Right hindlimb (tissue), 1 donor: ENCODE measurements at places on chromosomes 5 and 9.

- no peak for DNase-seq
Observed at GRCh38 chr5:173330338-173331206, 2.4 kb upstream of the STC2 start.

DNA sequence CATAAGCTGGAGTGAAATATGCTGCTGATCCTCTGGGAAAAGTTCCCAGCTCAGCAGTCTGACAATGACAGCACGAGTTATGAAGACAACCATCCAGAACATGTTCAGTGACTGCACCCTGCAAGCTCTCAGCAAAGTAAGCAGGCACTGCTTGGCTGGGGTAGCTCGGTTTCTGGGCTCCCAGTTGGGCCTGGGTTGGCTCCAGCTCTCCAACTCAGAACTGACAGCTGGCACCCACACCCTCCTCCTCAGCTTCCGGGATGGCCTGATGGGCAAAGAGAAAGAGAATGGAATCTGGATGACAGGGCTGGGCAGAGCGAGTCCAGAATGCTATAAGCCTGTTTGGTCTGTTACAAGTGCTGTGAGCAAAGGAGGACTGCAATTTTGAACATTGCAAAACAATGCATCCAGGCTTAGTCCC lies 185.0 kb downstream of the CSNK1G3 start:
- peak; percentile 68 for DNase-seq

- DNase-seq: no peak
Observed at GRCh38 chr5:9658706-9659105, 28.6 kb upstream of the TAS2R1 start.

GRCh38 chr5:36457511-36458270 lies 148.7 kb upstream of the SLC1A3 start:
- DNase-seq: no peak

DNA sequence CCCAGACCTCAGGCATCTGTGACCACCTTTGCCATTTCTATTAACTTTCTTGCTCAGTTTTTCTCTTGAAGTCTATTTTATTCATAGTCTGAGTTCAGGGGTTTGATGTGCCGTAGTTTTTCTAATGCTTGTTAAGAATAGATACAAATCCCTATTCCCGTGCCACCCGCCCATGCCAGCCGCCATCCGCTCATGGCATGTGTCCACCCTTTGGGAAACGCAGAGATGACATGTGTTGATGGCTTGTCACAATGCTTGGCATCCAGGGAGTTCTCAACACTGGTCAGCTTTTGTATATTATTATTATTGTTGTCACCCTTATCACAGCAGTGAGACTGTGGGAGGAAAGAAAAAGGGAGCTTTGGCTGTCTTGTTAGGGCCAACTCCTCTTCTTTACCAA lies 17.3 kb upstream of the ANGPTL2 start:
- DNase-seq: peak; percentile 11

- no peak for DNase-seq
Observed at GRCh38 chr9:84780385-84780784, 110.9 kb downstream of the NTRK2 start.

GRCh38 chr5:125148076-125148475 lies 401.6 kb upstream of the ZNF608 start:
- no peak for DNase-seq

DNA sequence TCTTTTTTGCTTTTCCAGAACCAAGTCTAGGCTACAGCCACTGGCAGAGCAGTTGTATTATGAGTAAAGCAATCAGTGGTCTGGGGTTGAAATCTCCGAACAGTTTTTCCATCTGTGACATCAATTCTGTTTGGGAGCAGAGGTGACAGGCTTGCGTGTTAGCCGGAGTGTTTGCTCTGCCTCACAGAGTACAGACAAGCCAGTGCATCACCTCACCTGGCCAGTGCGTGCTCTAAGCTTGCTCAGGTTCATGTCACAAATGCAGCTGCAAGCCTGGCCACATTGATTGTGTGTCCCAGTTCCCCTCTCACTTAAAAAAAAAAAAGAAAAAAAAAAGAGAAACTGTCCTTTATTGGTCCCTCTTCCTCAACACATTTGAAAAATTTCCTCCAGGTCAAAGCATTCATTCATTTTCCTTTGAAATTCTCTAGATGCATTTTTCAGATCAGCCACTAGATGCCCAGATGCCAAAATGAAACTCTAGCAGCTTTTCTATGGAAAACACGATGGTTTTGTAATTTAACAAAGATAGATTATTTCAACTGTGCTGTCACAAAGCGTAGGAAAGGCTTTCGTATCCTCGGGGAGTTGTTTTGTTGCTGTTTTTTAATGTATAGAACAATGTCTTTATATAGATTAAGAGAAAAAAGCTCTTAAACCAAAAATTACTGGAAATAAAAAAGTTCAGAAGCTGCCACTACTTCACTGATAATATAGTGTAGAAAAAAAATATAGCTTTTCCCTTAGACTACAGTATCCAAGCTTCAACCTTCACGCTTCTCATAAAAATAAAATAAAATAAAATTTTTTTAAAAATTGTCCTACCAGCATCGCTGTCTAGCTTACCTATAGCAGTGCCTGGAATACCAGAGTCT lies 585.5 kb downstream of the TLE1 start:
- DNase-seq: no peak

- no peak for DNase-seq
Observed at GRCh38 chr5:104821606-104822005, 1259.0 kb upstream of the NUDT12 start.

GRCh38 chr5:55495216-55495615 lies 39.5 kb downstream of the PLPP1 start:
- DNase-seq: no peak

GRCh38 chr5:14025569-14026286 lies 81.2 kb upstream of the DNAH5 start:
- no peak for DNase-seq

DNA sequence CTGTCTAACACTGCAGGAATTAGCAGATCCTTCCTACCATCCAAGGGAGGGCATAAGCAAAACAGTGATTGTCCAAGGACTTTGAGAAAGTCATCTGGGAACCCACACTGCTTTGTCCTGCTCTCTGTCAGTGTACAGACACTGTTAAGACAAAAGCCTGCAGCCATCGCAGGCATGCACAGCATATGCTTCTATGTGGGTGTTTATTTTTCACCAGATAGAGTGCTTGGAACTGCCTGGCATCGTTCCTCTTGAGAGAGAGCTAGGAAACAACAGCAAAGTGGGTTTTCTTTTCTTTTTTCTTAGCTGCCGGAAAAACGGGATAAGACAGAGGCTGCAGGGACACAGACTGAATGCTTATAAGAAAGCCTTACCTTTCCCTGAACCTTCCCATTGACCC lies 212.3 kb downstream of the ICE1 start:
- DNase-seq: no peak

DNA sequence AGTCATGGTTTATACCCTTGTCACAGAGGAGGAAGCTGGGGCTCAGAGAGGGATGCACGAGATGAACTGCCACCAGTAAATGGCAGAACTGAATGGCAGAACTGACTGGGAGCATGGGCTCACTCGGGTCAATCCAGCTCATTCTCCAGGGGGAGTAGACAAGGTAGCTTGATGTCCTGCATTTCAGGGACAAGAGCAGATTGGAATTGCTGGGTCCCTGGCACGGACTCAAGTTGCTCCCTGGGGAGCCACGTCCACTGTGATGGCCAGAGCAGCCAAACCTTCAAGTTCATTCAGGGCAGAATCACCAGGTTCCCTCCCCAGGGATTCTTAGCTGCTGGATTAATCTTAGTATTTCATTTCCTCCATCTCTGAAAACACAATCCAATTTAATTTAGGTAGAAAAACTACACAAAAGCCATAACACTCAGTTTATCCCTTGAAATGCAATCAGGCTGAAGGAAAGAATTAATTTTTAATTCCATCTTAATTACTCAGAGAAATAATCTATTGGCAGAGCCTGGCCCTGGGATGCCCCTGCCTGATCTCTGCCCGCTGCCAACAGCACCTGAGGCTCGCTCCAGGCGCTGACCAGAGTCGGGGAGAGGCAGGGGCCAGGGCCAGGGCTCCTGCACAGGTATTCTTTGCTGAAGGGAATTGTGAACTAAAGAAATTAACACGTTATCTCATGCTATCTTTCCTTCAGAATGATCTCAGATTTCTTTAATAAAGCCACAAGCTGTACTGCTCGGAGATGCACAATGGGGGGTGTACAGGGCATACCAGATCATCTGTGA lies 42.0 kb upstream of the UNC5A start:
- no peak for DNase-seq

DNA sequence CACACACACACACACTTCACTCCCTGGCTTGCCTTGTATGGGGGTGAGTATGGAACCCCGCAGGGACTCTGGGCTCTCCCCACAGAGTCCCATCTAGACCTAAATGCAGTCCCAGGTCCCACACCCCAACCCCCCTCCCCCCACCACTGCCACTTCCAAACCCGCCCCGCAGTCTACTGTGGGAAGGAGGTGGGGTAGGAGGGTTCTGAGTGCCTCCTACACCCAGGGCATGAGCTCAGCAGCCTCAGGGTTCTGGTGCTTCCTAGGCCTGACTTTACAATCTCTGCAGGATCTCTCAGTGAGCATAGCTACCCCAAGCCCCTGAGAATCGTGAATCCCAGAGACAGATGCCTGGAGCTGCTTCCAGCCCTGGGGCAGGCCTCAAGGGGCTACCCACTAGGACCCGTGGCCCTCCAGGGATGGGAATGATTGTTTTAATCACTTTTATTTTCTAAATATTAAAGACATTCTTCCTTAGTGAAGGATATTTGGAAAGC lies 1.5 kb upstream of the NACC2 start:
- no peak for DNase-seq

- DNase-seq: no peak
Observed at GRCh38 chr5:119397518-119398380, 41.9 kb downstream of the TNFAIP8 start.

DNA sequence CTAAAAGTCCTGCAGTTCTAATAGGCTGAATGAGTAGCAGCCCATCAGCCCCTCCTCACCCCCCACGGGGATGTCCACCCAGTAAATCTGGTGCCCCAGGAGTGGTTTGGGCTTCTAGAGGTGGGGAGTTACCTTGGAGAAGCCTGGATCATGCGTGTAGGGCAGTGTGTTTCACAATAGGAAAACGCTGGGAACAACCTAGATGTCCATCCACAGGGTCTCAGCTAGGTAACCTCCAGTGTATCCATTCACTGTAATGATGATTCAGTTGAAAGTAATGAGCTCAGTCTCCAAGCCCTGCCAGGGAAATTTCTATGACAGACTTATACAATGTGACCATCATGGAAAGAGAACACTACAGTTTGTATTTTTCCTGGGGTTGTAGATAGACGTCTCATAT lies 51.8 kb downstream of the NDST1 start:
- no peak for DNase-seq

- DNase-seq: no peak
Observed at GRCh38 chr5:158283397-158283796, 424.5 kb upstream of the CLINT1 start.

DNA sequence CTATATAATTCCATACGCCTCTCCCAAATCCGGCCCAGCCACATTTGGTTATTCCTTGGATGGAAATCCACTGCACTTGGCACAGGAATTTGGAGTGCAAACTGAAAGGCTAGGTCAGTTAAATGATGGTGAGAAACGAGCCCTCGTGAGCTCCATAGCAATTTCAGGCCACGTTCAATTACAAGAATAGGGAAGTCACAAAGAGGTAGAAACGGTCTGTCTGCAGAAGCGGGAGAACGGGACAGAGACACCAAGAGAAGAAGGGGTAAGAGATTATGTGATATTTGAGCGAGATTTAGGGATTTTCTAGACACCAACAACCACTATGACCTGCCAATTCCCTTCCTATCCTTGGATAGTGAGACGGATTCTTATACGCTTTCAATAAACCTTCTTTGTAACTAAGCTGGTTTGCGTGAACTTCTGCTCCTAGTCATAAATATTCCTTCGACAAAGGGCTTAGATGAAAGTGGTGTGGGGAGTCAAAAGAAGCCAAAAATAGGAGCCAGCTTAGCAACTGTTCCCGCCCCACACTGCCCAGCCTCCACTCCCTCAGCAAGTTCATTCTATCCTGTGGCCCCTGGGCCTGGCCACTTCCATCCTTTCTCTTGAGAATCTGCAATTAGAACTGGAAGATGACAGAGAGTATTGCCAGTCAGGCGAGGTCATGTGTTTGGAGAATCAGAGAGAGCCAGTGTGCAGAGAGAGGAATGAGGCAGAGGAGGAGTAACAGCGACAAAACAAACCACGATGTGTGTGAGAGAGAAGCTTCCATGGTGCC lies 118.4 kb downstream of the ZNF608 start:
- DNase-seq: peak; percentile 37

DNA sequence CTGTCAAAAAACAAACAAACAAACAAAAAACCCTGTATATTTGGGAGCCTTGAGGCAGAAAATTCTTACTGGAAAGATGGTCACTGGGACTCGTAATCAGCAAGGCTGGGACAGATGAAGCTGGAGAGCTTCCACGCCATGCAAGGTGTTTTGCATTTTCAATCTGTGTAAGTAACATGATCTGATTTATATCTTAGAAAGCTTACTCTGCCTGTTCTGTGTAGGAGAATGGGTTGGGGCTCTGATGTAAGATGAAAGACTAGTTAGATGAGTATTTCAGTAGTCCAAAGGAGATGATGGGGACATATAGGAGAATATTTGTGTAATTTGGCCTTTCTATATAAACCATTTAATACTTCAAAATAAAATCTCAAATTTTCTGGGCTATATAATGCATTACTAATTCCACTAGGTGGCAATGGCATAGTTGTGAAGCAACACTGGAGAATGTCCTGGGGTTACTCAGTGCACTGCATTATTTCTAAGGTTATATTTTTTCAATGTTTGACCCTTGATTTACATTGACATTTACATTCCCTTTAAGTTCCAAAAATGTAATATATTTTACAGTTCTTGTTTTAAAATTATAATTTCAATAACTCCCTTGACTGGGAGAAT lies 21.9 kb upstream of the FSD1L start:
- no peak for DNase-seq

GRCh38 chr9:133116346-133117231 lies 4.5 kb downstream of the RALGDS start:
- peak; percentile 15 for DNase-seq

- no peak for DNase-seq
Observed at GRCh38 chr5:1786621-1787471, 12.8 kb downstream of the MRPL36 start.

- DNase-seq: no peak
Observed at GRCh38 chr5:110544603-110545002, 181.9 kb downstream of the TMEM232 start.

DNA sequence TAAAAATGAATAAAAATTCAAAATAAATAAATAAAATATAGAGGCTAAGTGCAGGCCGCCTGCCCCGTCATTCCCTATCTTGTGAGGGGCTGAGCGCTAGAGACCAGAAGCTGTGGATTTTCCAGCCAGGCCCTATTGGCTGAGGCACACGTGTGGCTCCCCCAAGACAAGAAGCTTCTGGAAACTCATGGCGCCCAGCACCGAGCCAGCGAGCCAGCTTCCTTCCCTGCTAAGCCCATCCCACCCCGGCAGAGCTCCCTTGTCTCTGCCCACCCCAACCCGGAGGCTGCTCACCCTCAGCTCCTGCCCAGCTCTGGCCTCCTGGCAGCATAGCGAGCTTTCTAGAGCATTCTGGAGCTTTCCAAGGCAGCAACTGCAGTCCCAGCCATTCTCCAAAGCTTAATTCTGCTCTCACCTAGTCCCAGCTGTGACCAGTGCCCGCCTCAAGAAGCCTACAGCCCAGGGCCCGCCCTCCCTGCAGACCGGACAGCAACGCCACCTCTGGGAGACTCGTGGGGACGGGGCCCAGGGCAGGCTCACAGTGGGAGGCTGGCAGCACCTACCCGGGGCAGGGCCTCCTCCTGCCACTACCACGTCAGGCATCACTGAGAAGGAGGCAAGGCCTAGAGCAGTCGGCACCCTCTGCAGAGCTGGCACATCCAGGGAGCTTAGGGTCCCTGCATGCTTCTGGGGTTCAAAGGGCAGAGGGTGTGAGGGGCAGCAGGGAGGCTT lies 23.2 kb upstream of the TMEM250 start:
- DNase-seq: no peak

GRCh38 chr5:146647656-146648199 lies 131.7 kb upstream of the GPR151 start:
- no peak for DNase-seq
